BJ (cell line): ENCODE measurements at places on chromosomes 7 and 10.

- DNase-seq = no peak
Measured at GRCh38 chr7:148700661-148701064, 2.0 kb downstream of the CUL1 start.

GRCh38 chr7:5429857-5430611 lies 6.4 kb upstream of the TNRC18 start:
- no peak for DNase-seq

DNA sequence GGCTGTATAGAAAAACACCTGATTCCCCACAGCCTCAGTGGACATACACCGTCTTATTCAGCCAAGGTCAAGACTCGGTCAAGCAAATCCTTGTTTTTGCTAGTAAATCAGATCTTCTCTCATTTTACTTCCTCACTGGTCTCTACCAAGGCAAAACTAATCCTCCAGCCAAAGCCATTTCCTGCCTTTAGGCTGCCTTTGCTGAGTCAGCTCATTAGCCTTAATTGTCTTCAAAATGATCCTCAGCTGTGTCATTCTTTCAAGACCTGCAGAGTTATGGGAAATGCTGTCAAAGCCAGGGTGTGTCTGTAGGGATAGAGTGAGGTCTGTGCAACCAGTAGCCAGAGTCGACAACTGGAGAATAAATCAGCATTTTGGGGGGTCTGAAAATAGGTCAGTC lies 107.2 kb upstream of the FAM180A start:
- no peak for DNase-seq

DNA sequence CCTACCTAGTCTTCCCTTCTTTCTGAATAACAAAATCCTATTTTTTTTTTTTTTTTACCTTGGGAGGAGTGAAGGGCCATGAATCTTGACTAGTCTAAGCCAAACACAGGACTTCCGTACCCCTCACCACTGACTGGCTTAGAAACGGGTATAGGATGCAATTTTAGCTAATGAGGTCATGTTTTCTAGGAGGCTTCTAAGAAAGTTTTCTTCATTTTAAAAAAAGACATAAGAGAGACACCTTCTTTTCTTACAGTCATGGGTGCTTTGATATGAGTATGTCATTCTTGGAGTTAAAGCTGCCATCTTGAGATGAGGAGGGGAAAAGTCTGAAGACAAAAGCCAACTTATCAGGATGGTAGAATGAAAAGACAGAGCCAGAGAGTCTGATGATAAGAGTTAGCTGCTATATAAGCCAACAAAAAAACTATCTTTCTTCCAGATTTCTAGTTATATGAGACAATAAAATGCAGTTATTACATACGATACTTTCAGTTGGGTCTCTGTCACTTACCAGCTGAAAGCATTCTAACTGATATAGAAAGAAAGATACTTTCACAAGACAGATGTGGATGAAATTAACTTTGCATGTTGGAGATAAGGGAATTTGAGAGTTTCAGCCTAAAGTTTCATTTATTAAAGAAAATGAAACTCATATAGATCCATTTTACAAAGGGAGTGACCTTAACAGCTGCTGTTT lies 34.0 kb downstream of the ZNF438 start:
- no peak for DNase-seq

GRCh38 chr10:110993024-110993693 lies 73.8 kb downstream of the SHOC2 start:
- DNase-seq = peak; percentile 50

DNA sequence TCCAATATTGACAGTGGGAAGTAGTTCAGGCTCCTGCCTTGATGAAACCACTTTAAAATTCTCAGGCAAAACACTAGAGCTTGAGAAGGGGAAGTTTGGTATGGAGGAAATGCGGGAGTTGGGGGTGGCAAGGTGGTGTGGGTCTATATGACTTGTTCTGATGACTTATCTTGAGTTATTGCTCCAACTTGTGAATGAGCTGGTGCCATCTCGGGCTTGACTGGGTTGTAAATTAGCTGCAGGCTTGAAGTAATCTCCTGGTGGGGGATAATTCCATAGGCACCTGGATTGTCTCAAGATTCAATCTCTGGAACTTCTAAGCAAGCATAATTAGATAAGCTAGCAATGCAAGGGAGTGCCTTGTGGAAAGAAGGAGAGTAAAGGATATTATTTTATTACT lies 29.0 kb downstream of the MRPL32 start:
- no peak for DNase-seq

GRCh38 chr7:124839687-124840086 lies 74.1 kb upstream of the GPR37 start:
- DNase-seq = no peak
